AG04449 (cell line): ENCODE measurements at places on chromosomes 11 and 22.
A peak's percentile ranks its signal among the peaks of the same experiment; 100 is the strongest.

DNA sequence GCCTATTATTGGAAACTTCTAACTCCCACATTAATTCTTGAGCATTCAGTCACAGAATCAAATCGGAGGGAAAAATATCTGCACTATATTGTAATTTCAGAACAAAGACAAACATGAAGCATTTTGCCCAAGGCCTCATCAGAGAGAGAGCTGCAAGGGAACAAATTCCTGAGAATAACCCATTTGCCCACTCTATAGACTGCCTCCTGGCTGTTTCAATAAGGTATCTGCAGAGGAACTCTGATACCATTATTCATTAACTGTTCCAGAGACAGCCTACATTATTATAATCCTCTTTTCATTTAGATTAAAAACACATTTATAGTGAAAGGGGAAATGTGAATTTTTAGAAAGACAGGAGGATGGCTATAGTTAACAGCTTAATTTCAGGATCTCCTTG, 663.9 kb downstream of the DLG2 start:
- no peak for DNase-seq

DNA sequence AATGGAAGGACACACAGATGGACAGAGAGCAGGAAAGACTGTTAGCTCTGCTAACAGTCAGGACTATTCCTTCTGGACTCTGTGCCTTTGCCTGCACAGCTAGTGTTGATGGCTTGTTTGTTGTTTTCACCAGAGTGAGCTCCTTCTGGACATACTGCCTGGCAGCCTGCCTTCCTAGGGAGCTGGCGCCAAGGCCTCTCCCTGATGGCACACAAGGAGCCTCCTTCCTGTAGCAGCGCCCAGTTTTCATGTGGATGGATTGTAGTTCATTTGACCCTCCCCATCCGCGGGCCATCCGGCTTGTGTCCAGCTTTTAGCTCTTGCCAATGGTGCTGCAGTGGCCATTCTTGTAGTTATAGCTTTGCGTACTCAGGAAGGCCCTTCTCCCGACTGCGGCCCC, 16.6 kb upstream of the BCR start:
- DNase-seq: no peak

DNA sequence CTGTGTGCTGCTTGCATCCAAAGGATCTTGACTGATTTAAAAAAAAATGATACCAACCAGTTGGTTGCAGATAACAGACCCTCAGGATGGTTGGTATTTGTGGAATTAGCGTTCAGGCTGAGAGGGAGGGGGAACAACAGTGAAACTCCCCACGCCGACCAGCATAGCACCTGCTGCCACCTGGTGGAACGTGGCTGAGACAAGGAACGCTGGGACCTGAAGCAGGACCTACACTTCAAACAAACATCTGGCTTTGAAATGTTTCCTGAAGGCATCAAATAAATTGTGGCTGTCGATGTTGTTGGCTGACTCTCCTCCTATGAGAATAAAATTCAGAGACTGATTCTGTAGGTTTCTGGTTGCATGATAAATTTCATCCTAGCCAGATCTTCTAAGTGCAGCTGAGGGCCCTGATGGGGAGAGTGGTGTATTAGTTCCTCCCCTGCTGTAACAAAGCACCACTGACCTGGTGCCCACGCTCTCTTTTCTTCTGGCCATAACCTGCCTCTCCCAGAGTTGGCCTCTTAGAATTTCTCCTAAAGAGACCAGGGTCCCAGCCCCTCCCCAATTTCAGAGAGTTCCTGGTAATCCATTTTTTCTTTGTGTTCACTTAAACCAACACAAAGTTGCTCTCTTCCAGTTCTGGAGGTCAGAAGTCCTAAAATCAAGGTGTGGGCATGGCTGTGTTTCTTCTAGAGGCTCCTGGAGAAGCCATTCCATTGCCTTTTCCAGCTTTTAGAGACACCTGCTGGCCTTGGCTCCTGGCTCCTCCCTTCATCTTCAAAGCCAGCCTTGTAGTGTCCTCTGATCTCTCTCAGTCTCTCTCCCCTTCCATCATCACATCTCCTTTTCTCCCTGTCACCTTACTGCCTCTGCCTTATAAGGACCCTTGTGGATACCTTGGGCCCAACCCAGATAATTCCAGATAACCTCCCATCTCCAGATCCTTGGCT, 17.3 kb downstream of the APOL2 start:
- DNase-seq: no peak

GRCh38 chr22:28329186-28330073, 350.2 kb downstream of the TTC28 start:
- peak; percentile 31 for DNase-seq

- DNase-seq: no peak
Observed at GRCh38 chr11:69414773-69415187, 66.7 kb upstream of the LINC01488 start.

- DNase-seq: no peak
Observed at GRCh38 chr11:17102462-17102861, 25.0 kb upstream of the RPS13 start.

GRCh38 chr11:118883368-118884071, at the start of gene CXCR5:
TSS of gene CXCR5 (plus strand) at chr11:118883892. CDS start at chr11:118883942, 50 bp downstream.
- no peak for DNase-seq
